ENCODE measurements at places on chromosomes 11 and 22.

GRCh38 chr22:50683086-50683993 is 10.7 kb downstream of the SHANK3 start:
- DNase-seq, result no peak

GRCh38 chr11:2758751-2759150 is 59.0 kb upstream of the KCNQ1OT1 start:
- no peak for DNase-seq

- DNase-seq, result no peak
Measured at GRCh38 chr11:8757533-8757932, 74.9 kb downstream of the RPL27A start.

DNA sequence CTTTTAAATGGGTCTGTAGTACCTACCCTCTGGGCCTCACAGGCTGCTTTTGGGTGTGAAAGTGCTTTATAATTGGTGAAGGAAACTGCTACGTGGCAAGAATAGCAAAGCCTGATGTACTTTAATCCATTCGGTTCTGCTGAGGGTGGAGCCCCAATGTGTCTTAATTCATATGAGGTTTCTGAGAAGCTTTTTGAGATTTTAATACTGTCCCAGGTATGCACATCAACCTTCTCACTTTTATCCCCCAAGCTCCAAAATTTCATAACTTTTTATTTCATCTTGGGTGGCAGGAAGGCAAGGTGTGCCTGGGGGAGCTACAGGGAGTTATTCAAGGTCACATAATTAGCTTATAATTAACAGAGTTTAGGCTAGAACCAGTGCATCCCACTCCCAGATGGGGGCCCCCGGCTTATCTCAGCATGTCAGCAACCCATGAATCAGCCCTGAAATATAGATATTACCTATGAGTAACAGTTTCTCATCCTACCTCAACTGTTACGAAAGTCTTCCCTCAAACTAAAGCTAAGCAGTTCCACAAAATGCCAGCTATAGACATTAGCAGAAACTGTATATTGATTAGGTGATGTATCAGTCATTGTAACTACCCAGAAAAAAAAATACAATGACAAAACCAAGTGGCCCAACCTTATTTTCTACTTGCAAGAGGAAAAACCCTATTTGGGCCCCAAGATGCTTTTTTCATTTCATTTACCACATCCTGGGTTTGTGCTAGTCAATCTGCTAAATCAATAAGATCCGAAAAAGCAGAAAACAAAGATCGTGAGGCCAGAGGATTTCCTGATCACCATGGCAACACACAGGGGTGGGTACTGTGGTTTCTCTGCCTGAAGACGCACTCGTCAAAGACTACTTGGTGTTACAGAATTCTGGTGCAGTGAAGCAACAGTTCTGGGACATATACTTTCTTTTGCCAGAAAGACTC is 26.7 kb downstream of the CD44 start:
- DNase-seq, result peak; percentile 88

DNA sequence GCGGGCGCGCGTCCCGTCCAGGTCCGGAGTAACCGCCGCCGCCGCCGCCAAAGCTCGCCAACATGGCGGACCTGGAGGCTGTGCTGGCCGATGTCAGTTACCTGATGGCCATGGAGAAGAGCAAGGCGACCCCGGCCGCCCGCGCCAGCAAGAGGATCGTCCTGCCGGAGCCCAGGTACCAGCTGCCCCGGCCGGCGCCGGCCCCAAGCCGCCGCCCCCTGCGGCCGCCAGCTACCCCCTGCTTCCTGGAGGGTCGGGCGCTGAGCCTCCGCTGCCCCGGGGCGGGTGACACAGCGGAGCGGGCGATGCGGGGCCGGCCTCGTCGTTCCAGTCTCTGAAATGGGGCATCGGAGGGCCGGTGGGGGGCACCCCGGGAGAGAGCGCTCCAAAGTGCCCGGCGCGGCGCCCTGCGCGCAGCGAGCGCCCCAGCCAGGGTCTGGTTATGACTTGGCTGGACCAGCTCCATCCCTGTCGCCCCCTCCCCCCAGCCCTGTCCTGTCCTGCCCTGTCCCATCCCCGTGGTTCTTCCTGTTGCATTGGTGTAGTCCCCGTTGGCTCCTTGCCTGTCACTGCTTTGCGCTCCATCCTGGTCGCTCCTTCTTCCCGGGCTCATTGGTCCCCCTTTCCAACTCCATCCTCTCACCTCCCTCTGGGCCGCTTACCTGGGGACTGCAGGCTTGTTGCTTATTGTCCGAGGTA is 653 bp downstream of the GRK3 start:
- no peak for DNase-seq

DNA sequence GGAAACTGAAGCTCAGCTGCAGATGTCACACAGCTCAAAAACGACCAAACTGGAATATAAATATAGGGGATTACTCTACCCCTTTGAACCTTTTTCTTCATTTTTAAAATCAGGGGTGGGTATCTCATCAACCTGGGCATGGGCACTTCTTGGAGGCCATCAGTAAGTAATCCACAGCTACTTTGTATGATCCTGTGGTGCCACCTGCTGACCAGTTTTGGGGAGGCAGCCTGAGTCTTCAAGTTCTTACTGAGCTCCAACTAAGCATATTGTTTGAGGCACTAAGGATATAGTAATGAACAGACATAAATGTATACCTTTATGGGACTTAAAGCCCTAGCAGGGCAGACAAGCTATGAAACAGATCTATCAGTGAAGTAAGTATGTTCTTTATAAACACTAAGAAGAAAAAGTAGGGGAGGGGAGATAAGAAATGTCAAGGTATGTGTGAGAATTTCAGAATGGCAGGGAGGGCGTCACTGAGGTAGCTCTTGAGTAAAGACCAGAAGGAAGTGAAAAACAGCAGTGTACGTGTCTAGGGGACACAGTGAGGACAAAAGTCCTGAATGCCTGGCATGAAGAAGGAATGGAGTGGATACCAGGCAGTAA is 18.4 kb downstream of the TUB start:
- DNase-seq, result peak; percentile 79

- DNase-seq, result no peak
Measured at GRCh38 chr22:43159484-43160178, 8.3 kb downstream of the TSPO start.

- no peak for DNase-seq
Measured at GRCh38 chr11:11247576-11247975, 105.5 kb downstream of the CSNK2A3 start.

DNA sequence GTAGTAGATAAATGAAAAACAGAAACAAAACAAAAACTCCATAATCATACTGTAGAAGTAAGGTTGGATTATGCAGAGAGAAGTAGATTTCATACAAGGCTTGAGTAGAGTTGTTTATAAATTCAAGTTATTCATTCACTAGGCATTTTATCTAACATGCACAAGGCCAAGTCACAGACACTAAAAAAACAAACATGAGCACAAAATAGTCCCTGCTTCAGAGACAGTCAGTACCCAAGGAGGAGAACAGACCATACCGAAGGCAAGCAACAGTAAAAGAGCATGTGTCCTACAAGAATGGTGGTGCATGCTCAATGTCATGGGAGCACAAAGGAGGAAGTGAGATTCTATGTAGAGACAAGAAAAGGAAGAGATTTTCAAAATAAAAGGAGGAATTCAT is 796.5 kb upstream of the LRRC4C start:
- no peak for DNase-seq

DNA sequence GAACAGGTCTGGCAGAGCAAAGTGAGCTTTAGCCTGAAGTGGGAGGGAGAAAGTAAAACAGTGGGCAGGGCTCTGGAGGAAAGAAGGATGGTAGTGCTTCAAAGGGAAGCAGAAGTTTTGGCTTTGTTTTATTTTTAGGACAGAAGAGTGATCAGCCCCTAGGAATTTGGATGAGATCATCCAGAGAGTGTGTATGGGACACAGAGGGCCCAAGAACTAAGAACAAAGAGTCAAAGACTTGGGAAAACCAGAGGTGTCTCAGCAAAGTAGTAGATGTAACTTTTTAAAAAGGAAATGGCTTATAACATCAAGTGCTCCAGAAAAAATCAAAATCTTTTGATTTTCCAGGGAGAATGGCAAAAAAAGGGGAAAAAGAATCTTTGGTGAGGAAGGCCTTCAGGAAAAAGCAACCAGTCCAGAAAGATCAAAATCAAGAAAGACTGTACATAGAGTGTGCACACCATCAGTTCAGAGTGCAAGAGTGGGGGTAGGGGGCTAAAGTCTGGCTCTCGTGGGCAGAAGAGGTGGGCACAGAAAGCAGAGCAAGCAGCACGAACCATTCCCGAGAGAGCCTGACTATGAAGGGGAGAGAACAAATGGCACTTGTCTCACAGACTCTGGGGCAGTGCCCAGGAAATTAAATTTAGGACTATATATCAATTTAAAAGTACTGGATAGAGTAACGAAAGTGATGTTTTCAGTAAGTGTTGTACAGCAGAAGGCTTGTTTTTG is 30.0 kb downstream of the MAPK1 start:
- DNase-seq, result no peak

GRCh38 chr11:10856689-10857458 is 979 bp downstream of the ZBED5 start:
- DNase-seq, result peak; percentile 31

Measured in erythroblast (primary cell).